ENCODE measurements at places on chromosomes 13 and 19.
A peak's percentile ranks its signal among the peaks of the same experiment; 100 is the strongest.

- DNase-seq: no peak
Measured at GRCh38 chr13:107590556-107590955, 624.8 kb downstream of the LIG4 start.

- DNase-seq: no peak
Measured at GRCh38 chr19:9498183-9498902, at the start of gene ZNF560. ZNF560 (minus strand) TSS chr19:9498616; CDS start chr19:9475313, 23,303 bp downstream.

DNA sequence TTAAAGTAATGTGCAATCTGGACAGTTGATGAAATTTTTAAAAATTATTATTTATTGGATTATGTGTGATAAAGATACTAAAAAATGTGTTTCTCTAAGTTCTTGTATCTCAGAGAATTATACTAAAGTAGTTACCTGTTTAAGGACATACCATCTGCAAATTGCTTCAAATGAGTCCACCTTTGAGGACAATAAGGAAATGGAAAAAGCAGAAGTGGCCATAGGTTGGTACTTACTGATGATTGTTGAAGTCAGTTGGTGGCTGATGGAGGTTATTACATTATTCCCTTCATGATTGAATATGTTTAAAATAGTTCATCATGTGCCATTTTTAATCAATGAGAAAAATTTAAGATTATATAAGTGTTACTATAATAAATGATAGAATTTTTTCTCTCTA lies 367.0 kb downstream of the MYO16 start:
- DNase-seq: no peak

DNA sequence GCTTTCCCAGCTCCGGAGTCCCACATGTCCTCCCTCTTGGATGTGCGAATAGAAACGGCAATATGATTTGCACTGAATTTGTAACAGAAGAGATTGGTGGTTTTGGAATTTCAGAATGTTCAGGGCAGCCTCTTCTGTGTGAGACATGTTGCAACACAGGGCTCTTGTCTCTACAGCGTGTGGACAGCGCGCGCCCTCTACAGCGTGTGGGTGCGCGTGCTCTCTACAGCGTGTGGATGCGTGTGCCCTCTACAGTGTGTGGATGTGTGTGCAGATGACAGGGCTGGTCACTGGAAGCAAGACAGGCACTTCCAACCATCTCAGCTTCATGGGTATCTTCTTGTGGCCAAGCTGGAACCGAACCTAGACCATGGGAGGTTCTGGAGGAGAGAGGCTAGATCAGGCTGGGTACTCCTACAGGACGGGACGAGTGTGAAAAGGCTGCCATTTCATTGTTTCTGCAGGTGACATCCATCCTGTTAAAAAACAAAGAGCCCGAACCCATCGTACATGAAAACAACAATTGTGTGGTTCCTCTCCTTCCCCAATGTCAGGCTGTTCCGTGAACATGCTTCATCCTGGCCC lies 78.4 kb downstream of the TEX29 start:
- no peak for DNase-seq

- no peak for DNase-seq
Measured at GRCh38 chr19:821231-821824, 427 bp downstream of the PLPPR3 start.

GRCh38 chr19:2164020-2164998 lies 576 bp downstream of the DOT1L start:
- DNase-seq: peak; percentile 17

- DNase-seq: no peak
Measured at GRCh38 chr13:59408738-59409137, 755.0 kb downstream of the DIAPH3 start.

- DNase-seq: no peak
Measured at GRCh38 chr13:35818633-35819067, 312.5 kb downstream of the DCLK1 start.

GRCh38 chr19:34155686-34156085 lies 16.6 kb upstream of the LSM14A start:
- DNase-seq: no peak

DNA sequence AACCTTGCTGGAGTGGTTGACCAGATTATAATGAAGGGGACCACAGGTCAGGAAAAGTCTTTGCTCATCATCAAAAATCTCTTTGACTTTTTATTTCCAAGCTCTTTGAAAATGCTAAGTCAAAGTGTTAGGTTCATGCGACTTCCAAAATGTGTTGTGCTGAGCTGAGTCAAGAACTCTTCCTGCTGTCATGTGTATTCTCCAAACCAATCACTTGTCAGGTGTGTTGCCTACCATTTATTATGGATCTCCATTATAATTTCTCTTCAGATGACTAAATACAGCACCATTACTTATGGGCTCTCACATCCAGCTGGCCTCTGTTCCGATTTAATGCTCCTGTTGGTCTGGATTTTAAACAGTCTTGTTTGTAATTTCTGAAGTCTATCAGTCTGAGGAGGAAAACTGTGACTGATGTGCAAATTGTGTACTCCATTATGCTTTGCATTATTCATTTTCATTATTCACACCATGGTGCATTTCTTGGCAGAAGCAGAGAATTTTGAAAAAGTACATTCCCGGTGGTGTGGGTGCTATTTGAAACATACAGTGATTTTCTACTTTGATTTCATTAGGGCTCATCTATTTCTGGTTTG lies 562.5 kb downstream of the LMO7 start:
- no peak for DNase-seq

- DNase-seq: peak; percentile 44
Measured at GRCh38 chr13:21538753-21539152, 65.2 kb downstream of the MICU2 start.

DNA sequence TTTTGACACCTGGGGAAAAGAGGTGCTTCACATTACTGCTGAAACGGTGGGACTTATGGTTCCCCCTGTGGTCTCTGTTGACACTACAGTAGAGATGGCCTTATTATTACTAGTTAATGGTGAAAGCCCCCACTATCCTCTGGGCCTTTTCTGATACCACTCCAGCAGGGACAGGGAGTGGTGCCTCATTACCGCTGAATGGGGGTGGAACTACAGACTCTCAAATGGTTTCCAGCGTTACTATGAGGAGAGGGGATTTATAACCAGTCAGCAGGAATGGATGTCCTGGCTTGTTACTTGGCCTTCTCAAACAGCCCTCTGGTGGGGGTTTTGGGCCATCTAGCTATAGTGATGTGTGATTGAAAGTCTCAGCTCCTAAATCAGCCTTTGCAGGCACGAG lies 96.7 kb upstream of the DIAPH3 start:
- DNase-seq: no peak

GRCh38 chr19:18144361-18144760 lies 8.6 kb upstream of the PIK3R2 start:
- DNase-seq: no peak

GRCh38 chr19:36379510-36379819 lies 464 bp upstream of the ZFP14 start:
- DNase-seq: no peak

- no peak for DNase-seq
Measured at GRCh38 chr13:43159026-43159461, 135.7 kb downstream of the DNAJC15 start.

DNA sequence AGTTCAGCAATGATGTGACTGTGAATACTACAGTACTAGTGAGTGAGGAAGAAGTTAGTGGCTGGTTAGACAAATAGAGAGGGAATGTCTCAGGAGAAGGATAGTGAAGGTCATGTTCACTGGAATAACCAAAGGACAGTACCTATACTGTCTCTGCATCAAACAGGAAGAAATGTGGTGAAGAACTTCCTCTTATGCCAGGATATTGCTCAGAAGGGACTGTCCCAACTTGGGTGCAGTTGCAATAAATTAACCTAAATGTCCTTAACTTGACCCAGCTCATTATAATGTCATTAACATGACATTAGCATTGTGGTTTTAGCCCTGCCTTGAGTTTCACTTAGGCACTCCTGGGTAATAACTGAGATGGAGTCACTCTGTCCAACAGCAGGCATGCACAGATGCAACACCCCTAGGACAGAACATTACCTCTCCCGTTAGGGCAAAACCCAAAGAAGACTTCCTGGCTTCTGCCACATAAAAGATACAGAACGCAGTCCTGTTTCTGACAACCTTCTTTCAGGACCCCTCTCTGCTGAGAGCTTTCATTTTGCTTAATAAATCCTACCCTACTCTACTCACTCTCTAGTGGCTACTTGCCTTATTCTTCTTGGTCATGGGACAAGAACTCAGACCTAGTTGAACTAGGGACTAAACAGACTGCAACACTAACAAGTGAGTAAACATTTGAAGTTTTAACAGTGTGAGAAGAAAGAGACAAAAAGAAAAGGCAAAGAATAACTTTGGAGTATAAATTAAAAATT lies 1591.6 kb upstream of the MIR17HG start:
- DNase-seq: peak; percentile 38

DNA sequence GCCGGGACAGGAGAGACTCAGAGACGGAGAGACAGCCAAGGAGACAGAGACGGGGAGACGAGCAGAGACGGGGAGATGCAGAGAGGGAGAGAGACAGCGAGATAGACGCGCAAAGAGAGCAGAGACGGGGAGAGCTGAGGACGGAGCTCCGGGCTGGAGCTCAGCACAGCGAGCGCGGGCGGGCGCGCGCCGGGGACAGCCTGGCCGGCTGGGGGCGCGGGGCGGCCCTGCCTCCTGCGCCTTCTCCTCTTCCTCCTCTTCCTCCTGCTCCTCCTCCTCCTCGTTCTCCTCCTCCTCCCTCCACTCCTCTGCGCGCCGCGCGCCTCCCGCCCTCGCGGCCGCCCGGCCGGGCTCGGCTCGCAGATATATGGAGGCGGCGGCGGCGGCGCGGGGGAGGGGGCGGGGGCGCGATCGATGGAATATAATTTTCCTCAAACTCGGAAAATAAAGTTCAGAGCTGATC lies at the start of gene ERFL:
Gene ERFL, minus strand, starts transcription at position 229 of the 463 bp plus-strand sequence. CDS start 15,530 bp downstream, outside the sequence.
- peak; percentile 53 for DNase-seq

DNA sequence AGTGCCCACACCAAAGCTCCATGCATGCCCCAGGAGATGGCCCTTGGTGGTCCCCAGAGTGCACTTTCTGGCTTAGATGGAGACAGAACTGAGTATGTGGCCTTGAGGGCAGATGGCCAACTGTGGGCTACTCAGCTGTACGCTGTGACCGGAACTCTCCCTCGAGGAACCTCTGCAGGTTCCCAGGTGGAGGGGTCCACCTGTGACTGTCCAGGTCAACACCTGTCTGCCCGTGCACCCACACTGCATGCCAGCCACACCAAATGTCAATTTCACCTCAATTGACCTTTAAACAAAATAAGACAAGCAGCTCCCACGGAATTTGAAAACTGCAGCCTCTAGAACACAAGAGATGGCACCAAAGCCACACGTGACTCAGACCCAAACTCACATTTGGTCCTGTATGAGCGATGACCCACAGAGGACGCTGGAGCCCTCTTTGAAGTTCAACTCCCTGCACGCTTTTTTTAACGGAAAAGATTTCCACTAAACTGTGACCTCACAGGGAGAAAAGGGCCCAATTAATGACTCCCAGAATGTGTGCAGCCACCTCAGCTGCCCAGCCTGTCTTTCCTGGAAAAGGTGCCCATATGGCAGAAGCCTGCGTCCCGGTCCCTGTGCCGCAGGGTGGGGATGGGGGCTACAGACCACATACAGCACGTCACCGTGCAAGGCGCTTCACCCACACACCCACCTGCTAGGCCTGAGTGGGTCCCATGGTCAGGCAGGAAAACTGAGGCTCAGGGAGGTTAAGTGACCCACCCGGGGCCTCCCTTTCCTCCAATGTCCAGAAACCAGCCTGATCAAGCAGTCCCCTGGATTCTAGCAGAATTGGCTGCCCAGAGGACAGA lies 47.7 kb downstream of the KLF2 start:
- DNase-seq: no peak

GRCh38 chr13:86881390-86881789 lies 789.8 kb upstream of the SLITRK5 start:
- no peak for DNase-seq

- DNase-seq: no peak
Measured at GRCh38 chr13:113560645-113561416, 23.7 kb upstream of the TFDP1 start.

DNA sequence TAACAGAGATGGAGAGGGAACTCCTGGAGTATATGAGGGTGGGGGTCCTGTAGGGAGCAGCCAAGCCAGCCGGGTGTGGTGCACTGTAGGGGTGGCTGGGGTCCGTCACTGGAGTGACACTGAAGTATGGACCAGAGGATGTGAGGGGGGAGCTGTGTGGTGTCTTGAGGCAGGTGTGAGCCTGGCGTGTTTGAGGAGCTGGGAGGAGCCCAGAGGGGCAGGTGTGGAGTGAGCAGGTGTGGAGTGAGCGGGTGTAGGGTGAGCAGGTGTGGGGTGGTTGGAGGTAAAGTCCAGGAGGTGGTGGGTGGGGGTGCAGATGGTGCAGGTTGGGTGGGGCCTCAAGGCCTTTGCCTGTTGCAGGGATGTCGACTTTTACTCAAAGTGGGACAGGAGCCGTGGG lies 5.9 kb downstream of the B3GNT8 start:
- DNase-seq: no peak

DNA sequence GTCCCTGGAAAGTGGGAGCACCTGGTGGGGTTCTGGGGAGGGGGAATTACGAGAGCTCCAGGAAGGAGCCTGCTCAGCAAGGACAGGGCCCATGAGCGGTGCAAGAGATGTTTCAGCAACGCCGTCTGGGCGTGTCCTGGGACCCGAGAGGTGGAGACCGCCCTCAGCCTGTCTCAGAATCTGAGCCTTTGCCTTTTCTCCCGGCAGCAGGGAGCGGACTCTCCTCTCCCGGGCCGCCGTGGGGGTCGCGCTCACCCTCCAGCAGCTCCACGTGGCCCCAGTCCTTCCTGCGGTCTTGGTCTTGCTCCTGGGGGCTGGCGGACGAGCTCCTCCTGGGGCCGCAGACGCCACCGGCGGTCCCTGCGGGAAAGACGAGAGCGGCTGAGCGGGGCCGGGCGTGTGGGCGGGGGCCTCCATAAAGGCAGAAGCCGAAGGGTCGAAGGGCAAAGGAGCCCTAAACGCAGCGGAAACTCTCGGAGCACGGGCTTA lies 714 bp downstream of the POLRMT start:
- DNase-seq: peak; percentile 58

DNA sequence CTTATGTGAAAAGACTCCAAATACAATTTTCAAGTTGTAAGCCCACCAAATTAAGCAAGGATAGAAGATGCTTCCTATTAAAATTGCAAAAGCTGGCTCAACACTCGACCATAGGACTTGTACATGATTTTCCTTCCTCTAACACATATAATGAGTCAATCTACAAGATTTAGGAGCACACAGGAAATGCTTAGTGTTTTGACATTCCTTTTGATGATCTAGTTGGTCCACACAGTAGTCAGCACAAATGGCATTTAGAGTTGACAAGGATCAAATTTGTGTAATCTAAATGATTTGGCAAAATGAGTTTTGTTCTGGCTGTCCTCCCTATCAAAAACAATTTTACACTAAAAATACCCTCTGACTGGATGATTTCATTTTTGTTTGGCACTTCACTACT lies 340.2 kb downstream of the DIAPH3 start:
- DNase-seq: no peak

GRCh38 chr19:35783469-35784434 lies 8.4 kb downstream of the ARHGAP33 start:
- no peak for DNase-seq

DNA sequence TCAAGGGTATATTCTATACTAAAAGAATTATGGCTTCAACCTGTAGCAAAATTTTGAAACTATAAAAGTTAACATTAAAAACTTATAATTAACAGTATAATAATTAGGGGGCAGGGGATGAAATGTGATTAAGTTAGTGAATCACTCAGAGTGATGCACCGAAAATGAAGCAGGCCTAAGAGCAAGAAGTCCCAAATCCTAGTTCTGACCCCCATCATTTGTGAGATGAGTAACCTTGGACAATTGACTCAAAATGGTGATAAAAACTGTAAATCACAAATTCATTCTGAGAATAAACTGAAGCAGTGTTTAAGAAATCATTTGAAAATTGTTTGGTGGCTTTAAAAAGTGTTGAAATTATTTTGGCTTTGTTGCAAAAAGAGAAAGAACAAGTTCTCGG lies 56.8 kb downstream of the KLF12 start:
- no peak for DNase-seq

GRCh38 chr13:21426238-21426637 lies 32.9 kb downstream of the ZDHHC20 start:
- no peak for DNase-seq

All from Kasumi-1 (cell line).